ENCODE measurements at places on chromosomes 7 and 10.

GRCh38 chr10:47371629-47372485 is 12.2 kb downstream of the ZNF488 start:
- H3K4me3 ChIP-seq, result no peak overlapping the region
- no peak overlapping the region for H3K27ac ChIP-seq
- no peak for DNase-seq
- H3K4me1 ChIP-seq, result peaks cover 8% of the 10 kb centered on the region
- H3K36me3 ChIP-seq, result no peaks in the 10 kb centered on the region

DNA sequence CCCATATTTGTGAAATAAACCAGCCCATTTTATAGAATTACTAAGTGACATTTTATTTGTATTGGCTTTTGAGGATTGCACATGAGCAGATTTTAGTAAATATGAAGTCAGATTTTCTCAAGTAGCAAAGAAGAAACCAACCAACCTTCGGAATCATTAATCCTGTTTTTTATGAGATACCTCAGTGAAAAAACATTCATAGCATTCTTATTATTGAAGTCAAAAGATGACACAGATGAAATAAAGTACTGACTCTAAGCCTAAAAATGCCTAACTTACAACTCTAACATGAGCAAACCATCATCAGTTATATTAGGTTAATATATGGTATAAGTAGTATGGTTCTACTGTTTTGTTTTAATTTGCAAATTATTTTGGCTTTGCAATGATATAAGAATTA is 59.9 kb upstream of the AGBL3 start:
- no peak overlapping the region for H3K4me3 ChIP-seq
- no peaks in the 10 kb centered on the region for H3K27me3 ChIP-seq
- H3K27ac ChIP-seq, result no peak overlapping the region
- H3K4me1 ChIP-seq, result no peaks in the 10 kb centered on the region
- peaks cover 55% of the 10 kb centered on the region for H3K36me3 ChIP-seq
- DNase-seq, result no peak

GRCh38 chr7:46880508-46881196 is 701.3 kb downstream of the TNS3 start:
- peaks cover 6% of the 10 kb centered on the region for H3K36me3 ChIP-seq
- no peak for DNase-seq
- H3K4me3 ChIP-seq, result no peak overlapping the region
- peaks cover 33% of the 10 kb centered on the region for H3K4me1 ChIP-seq

GRCh38 chr10:108638225-108638624 is 1285.1 kb downstream of the XPNPEP1 start:
- peaks cover 5% of the 10 kb centered on the region for H3K27me3 ChIP-seq
- H3K4me1 ChIP-seq, result peaks cover 3% of the 10 kb centered on the region
- no peaks in the 10 kb centered on the region for H3K36me3 ChIP-seq
- no peak overlapping the region for H3K4me3 ChIP-seq

GRCh38 chr10:34001087-34001580 is 666.7 kb upstream of the NRP1 start:
- no peak for DNase-seq
- H3K27ac ChIP-seq, result peak overlapping the region; percentile 18
- no peaks in the 10 kb centered on the region for H3K27me3 ChIP-seq
- H3K36me3 ChIP-seq, result no peaks in the 10 kb centered on the region
- peaks cover 19% of the 10 kb centered on the region for H3K4me1 ChIP-seq

GRCh38 chr7:106187613-106188350 is 75.7 kb upstream of the SYPL1 start:
- H3K27ac ChIP-seq, result no peak overlapping the region
- H3K27me3 ChIP-seq, result peaks cover 2% of the 10 kb centered on the region
- DNase-seq, result no peak
- no peaks in the 10 kb centered on the region for H3K36me3 ChIP-seq

DNA sequence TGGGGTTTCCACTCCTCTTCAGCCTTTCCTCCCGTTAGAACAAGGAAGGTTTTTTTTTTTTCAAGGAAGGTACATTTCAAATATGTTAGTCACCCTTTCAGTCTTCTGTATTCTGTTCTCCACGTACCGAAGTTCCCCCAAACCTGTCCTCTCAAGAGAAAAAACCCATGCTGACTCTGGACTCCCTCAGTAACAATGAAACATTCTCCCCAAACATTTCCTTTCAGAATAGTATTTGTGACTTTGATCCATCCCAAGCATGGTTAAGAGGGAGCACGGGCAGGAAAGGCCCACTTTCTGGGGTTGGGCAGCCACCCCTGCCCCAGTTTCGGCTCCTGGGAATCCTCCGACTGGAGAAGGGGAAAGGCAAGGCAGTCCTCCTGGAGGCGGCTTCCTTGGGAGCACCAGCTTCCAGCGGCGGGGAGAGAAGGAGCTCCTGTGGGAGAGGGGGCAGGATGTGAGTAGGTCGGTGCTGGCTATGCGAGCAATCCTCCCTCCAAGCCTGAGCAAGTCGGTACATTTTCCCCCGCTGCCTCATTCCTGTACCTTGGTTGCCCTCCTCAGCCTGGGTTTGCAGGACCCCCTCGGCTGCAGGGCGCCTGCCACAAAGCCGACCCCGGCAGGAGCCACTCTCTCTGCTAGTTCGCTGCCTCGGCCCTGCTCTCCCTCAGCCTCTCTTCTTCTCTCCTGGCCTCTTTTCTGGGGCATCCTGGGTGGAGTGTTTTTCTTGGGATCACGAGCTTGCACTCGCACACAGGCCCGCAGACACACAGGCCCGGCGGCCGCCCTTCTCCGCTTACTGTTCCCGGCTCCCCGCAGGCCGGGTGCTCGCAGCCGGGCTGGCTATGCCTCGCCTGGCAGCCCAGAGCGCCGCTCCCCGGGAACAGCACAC is 2.1 kb upstream of the HOXA1 start:
- no peaks in the 10 kb centered on the region for H3K27me3 ChIP-seq
- H3K27ac ChIP-seq, result peak overlapping the region; percentile 100
- H3K4me1 ChIP-seq, result peaks cover 65% of the 10 kb centered on the region
- DNase-seq, result no peak
- peak overlapping the region; percentile 98 for H3K4me3 ChIP-seq

DNA sequence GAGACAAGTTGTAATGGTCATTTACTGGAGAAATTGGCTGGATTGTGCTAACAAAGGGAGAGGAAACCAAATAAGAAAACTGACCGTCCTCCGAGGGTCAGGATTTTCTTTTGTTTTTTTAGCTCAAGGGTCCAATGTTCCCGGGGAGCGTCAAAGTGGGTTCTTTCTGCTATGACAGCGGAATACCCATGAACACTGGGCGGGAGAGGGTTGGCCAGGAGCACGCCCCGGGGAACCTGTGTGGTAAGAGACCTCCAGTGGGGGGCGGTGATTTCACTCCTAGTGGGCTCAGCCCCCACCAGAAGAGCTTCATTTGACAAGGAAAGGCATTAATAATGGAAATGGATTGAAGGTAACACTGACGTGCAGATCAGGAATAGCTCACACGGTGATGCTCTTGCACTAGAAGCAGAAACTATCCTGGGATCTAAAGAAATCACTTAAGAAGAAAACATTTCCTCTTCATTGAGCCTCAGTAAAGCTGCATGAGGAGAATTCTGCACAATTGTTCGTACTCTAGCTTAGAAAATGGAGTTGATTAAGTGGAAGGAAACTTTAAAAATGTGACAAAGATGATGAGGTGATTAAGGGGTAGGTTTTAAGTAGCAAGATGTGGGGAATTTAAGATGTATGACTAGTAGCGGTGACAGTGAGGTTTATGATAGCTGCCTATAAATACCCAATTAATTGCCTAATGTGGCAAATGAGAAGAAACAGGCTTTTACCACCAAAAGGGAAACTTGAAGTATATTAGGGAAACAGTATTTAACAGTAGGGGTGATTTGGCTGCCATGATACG is 627.2 kb downstream of the SUGCT start:
- H3K36me3 ChIP-seq, result no peaks in the 10 kb centered on the region
- DNase-seq, result no peak
- H3K27ac ChIP-seq, result peak overlapping the region; percentile 64
- no peaks in the 10 kb centered on the region for H3K27me3 ChIP-seq

DNA sequence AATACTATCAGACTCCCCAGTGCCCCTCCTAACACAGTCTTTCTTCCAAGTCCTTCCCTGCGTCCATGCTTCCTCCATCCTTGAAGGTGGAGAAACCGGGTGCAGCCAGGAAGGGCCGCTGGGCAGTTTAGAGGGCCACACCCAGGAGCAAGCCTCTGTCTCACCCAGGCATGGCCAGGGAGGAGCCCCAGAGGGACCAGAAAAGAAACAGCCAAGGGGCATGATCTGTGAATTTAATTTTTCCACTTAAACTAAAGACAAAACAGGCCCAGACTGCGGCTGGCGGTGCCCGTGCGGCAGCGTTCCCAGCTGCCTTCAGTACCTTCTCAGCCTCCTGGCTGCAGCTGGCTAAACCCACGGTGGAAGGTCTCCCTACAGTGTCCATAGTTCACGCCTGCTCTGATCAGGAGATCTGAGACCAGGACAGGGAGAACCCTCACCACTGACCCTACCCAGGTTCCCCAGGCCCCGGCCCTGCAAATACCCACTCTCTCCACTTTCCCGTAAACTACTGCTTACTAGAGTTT is 12.9 kb downstream of the UNCX start:
- H3K4me3 ChIP-seq, result no peak overlapping the region
- H3K4me1 ChIP-seq, result peaks cover 2% of the 10 kb centered on the region
- H3K27me3 ChIP-seq, result peaks cover 78% of the 10 kb centered on the region
- no peaks in the 10 kb centered on the region for H3K36me3 ChIP-seq
- no peak for DNase-seq
